CD4-positive, alpha-beta T cell treated with Interleukin-6 at 100 ng/mL for 8 hours (primary cell): ENCODE measurements at places on chromosomes 5 and 9.

GRCh38 chr5:95907067-95907705 lies 54.5 kb downstream of the ELL2 start:
- no peak for DNase-seq

GRCh38 chr5:11852717-11853087 lies 51.5 kb downstream of the CTNND2 start:
- DNase-seq: no peak

DNA sequence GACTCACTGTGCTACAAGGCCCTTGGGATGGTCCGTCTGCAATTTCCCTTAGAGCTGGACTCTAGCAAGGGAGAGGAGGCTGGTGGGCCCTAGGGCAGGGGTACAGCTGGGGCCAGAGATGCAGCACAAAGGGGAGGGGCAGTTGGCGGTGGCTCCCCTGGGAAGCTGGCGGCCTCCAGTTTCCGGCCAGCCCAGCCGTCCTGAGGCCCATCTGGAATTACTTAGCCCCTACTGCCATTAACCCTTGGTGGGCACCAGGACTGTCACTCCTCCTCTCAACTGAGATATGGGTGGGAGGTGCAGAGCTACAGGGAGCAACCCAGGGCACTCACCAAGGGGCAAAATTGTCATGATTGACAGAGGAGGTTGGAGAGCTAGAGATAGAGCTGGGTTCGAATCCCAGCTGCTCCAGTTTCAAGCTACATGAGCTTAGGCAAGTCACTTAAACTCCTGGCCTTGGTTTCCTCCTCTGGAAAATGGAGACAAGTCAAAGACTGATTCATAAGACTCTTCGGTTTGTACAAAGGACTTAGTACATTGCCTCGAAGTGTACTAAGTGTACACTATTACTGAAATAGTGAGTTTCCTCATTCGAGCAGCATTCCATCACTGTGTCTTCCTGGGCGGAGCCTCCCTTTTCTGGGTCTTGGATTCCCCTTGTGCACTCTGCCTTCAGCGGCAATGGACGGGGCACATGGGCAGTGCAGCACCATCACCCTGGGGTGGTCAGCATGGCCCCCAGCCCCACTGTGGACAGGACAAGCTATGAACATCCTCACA lies 2.7 kb upstream of the PDGFRB start:
- DNase-seq: no peak

DNA sequence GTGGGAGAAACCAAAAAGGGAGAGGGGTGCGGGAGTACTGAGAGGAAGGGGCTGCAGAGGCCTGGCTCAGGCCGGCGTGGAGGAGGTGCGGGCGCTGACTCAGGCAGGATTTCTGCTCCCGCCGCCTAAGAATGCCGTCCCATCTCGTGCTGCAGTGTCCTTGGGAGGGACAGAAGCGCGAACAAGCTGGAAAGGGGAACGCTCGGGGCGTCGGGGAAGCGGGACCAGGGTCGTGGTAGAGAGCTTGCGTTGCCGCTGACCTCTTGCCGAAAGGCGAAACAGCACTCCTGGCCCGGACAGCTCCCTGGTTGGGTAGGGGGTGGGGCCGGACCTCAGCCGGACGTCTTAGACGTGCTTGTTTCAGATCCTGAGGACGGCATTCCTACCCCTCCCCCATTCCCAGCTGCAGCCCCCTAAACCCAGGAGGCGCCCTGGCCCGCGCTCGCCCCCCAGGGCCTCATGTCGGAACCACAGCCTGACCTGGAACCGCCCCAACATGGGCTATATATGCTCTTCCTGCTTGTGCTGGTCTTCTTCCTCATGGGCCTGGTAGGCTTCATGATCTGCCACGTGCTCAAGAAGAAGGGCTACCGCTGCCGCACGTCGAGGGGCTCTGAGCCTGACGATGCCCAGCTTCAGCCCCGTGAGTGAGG lies 1.1 kb downstream of the RELL2 start:
- peak; percentile 59 for DNase-seq

GRCh38 chr5:102049517-102049916 lies 246.6 kb downstream of the SLCO4C1 start:
- DNase-seq: no peak

DNA sequence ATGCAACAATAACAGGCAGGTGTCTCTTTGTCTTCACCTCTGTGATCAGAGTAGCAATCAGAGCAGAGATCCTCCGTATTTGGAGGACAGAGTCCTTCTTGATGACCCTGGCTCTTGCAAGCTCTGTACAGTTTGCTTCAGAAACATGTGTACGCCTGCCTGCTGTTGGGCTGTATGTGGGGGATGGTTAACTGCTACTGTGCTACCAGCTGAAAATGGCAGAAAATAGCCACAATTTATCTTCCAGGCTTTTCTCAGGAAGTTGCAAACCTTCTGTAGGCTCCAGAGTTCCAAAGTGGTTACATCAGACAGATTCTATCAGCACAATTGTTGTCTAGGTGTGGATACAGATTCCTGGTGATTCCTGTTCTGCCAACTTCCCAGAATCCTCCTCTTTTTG lies 35.5 kb downstream of the DDX46 start:
- no peak for DNase-seq

DNA sequence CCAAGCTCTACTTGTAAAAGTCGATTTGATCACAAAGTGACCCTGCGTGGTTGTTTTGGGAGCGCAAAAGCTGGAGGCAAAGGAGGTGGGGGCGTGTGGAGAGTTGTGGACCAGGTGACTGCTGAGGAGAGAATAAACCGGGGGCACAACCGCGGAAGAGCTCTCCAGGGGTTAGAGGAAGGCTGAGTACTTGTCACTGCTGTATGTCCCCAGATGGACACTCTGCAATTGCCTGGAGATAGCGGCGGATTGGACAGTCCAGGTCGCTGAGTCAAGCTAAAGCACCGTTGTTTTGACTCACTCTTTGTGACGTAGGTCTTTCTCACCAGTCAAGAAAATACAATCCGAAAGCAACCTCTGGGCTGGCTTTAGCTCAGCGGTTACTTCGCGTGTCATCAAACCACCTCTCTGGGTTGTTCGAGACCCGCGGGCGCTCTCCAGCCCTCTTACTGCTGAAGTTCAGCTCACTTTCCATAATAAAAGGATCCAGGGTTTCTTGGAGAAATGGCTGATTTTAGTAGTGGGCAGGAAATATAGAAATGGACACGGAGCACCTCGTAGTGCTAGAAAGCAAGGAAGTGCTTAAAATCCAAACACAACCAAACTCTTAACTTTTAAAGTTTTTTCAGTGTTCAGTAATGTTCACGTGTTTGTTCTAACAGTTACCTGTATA lies 25.7 kb downstream of the ZMAT2 start:
- peak; percentile 49 for DNase-seq

GRCh38 chr5:144585681-144586080 lies 415.0 kb downstream of the KCTD16 start:
- DNase-seq: no peak

DNA sequence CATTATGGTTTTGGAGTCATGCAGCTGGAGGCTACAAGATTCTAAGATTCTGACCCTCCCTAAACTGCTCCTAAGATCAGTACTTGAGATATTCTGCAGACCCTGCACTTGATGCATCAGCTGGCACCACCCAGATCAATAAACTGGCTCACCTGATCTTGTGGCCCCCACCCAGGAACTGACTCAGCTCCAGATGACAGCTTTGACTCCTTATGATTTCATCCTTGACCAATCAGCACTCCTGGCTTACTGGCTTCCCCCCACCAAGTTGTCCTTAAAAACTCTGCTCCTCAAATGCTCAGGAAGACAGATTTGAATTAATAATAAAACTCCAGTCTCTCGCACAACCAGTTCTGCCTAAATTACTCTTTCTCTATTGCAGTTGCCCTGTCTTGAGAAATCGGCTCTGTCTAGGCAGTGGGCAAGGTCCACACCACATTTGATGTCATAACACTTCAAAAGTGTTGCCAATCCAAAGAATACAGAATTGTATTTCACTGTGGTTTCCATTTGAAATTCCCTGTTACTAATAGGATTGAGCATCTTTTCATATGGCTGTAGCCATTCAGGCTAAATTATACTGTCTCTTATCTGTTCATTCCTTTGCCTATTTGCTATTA lies 14.8 kb upstream of the SLC30A5 start:
- DNase-seq: no peak

DNA sequence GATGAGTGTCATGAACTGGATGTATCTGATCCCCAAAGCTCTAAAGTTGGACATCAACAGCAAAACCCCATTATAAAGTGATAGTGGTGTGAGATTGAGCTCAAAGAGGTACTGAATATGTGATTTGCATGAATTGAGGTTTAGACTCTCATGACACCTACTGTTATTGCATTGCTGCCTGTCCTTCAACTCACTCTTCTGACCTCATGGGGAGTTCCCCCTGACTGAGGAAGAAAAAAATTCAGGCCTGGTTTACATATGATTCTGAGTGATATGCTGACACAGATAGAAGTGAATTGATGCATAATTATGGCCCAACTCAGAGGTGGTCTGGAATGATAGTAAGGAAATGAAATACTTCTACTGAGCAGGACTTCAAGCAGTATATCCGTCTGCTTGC lies 76.2 kb upstream of the CHD1 start:
- DNase-seq: no peak

- DNase-seq: peak; percentile 12
Observed at GRCh38 chr9:134738869-134739659, 97.5 kb downstream of the COL5A1 start.

DNA sequence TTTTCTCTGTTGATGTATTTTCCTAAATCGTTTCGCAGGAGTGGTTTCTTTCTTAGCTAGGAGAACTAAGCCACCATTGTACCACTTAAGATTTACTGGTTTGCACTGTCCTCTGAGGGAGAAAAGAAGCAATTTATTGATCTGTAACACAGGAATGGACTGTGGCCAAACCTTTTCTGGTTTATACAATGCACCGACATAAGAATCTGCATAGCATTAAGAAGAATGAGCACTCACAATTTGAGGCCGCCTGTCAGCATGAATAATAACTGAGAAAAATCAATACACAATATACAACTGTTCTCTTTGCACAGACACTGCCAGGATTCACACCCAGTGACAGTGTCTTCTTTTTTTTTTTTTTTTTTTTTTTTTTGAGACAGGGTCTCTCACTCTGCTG lies 168.6 kb upstream of the DMRT1 start:
- no peak for DNase-seq

GRCh38 chr5:73625944-73626811 lies at the start of gene ARHGEF28:
TSS of gene ARHGEF28 (plus strand) at chr5:73626196. CDS start at chr5:73684852, 58,656 bp downstream.
- DNase-seq: no peak

GRCh38 chr5:68182094-68182493 lies 33.5 kb upstream of the PIK3R1 start:
- no peak for DNase-seq

- DNase-seq: no peak
Observed at GRCh38 chr9:1659363-1659690, 355.8 kb upstream of the SMARCA2 start.

- no peak for DNase-seq
Observed at GRCh38 chr5:69231851-69232250, 2.8 kb upstream of the CDK7 start.

- no peak for DNase-seq
Observed at GRCh38 chr5:180742727-180743126, 2.9 kb upstream of the OR2Y1 start.

- DNase-seq: no peak
Observed at GRCh38 chr9:85727500-85727899, 14.3 kb downstream of the AGTPBP1 start.

DNA sequence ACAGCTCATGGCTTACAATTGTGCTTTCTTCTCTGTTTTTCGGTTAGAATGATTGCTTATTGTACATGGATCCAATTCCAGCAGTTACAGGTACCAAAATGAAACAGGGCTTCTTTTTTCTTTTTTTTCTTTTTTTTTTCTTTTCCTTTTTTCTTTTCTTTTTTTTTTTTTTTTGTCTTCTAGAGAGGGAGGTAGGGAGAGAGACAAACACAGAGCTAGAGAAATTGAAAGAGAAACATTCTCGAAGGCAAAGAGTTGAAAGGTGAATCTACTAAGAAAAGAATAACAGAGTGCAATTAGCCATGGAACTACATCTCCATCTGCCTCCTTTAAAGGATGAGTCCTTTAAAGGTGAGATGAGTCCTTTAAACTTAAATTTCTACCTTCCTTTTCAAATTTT lies 1.0 kb upstream of the EDIL3 start:
- no peak for DNase-seq

- DNase-seq: no peak
Observed at GRCh38 chr9:83617299-83617698, 5.6 kb upstream of the IDNK start.

- no peak for DNase-seq
Observed at GRCh38 chr9:114346146-114346545, 16.5 kb downstream of the ORM2 start.

GRCh38 chr9:126531035-126531571 lies 82.6 kb upstream of the LMX1B start:
- DNase-seq: no peak

GRCh38 chr9:107177857-107178256 lies 105.2 kb upstream of the RAD23B start:
- no peak for DNase-seq

GRCh38 chr9:78997296-78997695 lies 574.5 kb upstream of the TLE4 start:
- no peak for DNase-seq

DNA sequence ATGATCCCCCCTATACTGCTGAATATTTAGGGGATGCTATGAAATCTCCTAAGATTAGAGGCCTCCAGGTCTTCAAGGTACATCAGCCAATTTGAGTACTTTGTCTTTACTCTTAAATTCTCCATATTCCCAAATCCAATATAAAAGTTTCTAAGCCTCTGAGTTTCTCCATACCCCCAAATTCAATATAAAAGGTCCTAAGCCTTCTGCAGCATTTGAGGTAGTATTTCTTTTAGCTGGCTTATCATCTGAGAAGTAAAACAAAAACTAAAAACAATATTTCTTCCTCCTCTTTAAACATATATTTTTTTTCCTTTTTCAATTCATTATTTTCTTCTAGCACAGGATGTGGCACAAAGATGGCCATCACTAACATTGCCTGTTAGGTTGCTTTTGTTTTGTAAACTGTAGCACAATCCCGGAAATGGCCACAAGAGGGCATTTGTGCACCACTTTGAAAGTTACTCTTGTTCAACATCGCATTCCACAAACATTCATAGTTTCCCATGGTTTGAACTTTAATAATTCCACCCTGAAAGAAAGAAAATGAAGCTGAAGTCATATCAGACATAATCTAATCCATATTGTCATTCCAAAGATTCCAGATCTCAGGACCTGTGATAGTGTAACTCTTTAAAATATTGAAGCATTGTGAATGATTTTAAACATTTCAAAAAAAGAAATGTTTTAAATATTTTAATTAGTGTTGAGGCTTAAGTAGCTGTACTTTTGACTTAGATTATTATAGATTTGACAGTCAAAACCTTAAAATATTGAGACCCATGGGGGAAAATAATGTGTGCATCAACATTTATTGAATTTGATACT lies 21.0 kb upstream of the SCGB3A2 start:
- DNase-seq: peak; percentile 32

GRCh38 chr5:126814721-126815404 lies 37.9 kb downstream of the LMNB1 start:
- no peak for DNase-seq

GRCh38 chr5:135085133-135085935 lies 51.3 kb upstream of the PITX1 start:
- DNase-seq: no peak

GRCh38 chr9:136363949-136364748 lies 605 bp upstream of the DNLZ start:
- no peak for DNase-seq

- no peak for DNase-seq
Observed at GRCh38 chr9:112548836-112549595, 62.4 kb downstream of the KIAA1958 start.
